Lung (tissue), 17 donors: ENCODE measurements at places on chromosomes 4 and X. TPM values are rescaled to one million over a fixed set of nuclear protein-coding genes. Genes with fewer than 3 reads are reported as not detected.

The SH3D19 gene
- 69.2 TPM for total RNA-seq

The CXCL6 gene
- total RNA-seq: 6.5 TPM

- no peaks in the 10 kb centered on the region for H3K4me1 ChIP-seq
- H3K4me3 ChIP-seq: no peak overlapping the region
- DNase-seq: no peak
- H3K36me3 ChIP-seq: no peaks in the 10 kb centered on the region
- no peak overlapping the region for H3K27ac ChIP-seq
- H3K27me3 ChIP-seq: peaks cover 7% of the 10 kb centered on the region
These were observed 77.6 kb upstream of the FRMPD4 start for GRCh38 chrX:12060489-12061260.

GRCh38 chr4:86910369-86910768, 18.1 kb upstream of the C4orf36 start:
- no peak overlapping the region for H3K27ac ChIP-seq
- peaks cover 7% of the 10 kb centered on the region for H3K4me1 ChIP-seq
- no peak for DNase-seq
- H3K4me3 ChIP-seq: no peak overlapping the region
- H3K27me3 ChIP-seq: no peaks in the 10 kb centered on the region
- H3K36me3 ChIP-seq: no peaks in the 10 kb centered on the region

GRCh38 chr4:147247579-147247978, 233.3 kb upstream of the EDNRA start:
- H3K36me3 ChIP-seq: no peaks in the 10 kb centered on the region
- DNase-seq: no peak
- H3K27ac ChIP-seq: no peak overlapping the region
- no peak overlapping the region for H3K4me3 ChIP-seq

GRCh38 chr4:181853881-181854511, 389.2 kb upstream of the TENM3 start:
- no peak overlapping the region for H3K27ac ChIP-seq
- H3K4me3 ChIP-seq: no peak overlapping the region
- no peaks in the 10 kb centered on the region for H3K4me1 ChIP-seq
- H3K27me3 ChIP-seq: no peaks in the 10 kb centered on the region
- H3K36me3 ChIP-seq: no peaks in the 10 kb centered on the region
- DNase-seq: no peak

DNA sequence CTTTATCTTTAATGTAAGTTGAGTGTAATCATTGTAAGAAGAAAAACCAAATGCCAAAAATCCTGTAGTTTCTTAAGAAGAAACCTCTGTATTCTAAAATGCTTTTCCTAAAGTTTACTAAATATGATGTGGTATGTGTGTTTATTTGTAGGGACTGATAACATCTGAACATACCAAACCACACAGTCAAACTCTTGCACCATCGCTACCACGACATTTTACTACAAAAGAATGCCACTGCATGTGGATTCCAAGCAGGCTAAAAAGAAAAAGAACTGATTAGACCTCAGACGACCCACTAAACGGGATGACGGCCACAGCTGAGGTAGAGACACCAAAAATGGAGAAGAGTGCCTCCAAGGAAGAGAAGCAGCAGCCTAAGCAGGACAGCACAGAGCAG, 46.1 kb downstream of the LAS1L start:
- H3K36me3 ChIP-seq: no peaks in the 10 kb centered on the region
- no peak overlapping the region for H3K4me3 ChIP-seq
- no peaks in the 10 kb centered on the region for H3K4me1 ChIP-seq
- no peak overlapping the region for H3K27ac ChIP-seq
- no peaks in the 10 kb centered on the region for H3K27me3 ChIP-seq

- H3K27me3 ChIP-seq: no peaks in the 10 kb centered on the region
- no peak overlapping the region for H3K4me3 ChIP-seq
- H3K27ac ChIP-seq: no peak overlapping the region
These were observed 49.0 kb downstream of the SH2D1A start for GRCh38 chrX:124395145-124395880.
